ENCODE measurements at places on chromosomes 13 and 19.

DNA sequence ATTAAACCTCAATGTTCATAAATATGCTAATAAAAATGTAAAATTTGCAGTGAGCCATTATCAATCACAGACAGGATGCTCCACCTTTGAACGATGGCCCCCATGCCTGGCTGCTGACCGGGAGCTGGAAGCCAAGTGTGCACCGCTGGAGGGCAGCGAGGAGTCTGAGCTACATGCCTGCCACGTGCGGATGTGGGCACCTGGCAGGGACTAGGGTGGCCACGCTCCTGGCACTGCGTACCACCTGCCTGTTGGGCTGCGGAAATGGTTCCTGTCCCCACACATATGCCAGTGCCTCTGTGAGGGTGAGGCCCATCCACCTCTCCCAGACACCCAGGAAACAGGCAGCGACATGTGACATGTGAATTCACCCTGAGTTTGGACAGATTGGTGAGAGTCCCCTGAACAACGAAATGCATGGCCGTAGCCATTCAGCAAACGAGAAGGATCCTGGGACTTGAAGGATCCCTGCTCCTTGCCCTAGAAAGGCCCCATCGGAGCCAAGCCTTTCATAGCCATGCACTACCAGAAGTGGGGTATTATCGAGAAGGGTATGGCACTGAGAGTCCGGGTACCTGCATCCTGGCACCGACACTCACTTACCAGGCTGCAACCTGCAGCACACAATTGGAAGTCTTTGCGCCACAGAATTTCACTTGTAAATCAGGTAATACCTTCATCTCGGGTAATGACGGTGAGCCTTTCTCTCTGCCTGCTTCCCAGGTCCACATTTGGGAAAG, 35.8 kb downstream of the TSHZ3 start:
- H3K27me3 ChIP-seq: no peaks in the 10 kb centered on the region
- no peak overlapping the region for H3K27ac ChIP-seq
- DNase-seq: no peak
- no peak overlapping the region for H3K4me3 ChIP-seq
- no peaks in the 10 kb centered on the region for H3K36me3 ChIP-seq
- no peaks in the 10 kb centered on the region for H3K4me1 ChIP-seq

DNA sequence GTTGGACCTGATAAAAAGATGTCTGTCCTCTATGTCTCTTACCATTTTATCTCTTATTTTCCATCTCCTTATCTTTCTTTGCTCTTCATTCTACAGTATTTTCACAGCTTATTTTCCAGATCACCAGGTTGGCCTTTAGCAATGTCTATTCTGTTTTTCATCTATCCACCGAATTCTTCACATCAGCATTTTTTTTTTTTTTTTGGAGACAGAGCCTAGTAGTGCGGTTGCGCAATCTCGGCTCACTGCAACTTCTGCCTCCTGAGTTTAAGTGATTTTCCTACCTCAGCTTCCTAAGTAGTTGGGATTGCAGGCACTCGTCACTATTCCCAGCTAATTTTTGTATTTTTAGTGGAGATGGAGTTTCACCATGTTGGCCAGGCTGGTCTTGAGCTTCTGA, 49.0 kb downstream of the DNAJC15 start:
- H3K36me3 ChIP-seq: no peaks in the 10 kb centered on the region
- peaks cover 15% of the 10 kb centered on the region for H3K4me1 ChIP-seq
- no peak for DNase-seq
- H3K27ac ChIP-seq: no peak overlapping the region

DNA sequence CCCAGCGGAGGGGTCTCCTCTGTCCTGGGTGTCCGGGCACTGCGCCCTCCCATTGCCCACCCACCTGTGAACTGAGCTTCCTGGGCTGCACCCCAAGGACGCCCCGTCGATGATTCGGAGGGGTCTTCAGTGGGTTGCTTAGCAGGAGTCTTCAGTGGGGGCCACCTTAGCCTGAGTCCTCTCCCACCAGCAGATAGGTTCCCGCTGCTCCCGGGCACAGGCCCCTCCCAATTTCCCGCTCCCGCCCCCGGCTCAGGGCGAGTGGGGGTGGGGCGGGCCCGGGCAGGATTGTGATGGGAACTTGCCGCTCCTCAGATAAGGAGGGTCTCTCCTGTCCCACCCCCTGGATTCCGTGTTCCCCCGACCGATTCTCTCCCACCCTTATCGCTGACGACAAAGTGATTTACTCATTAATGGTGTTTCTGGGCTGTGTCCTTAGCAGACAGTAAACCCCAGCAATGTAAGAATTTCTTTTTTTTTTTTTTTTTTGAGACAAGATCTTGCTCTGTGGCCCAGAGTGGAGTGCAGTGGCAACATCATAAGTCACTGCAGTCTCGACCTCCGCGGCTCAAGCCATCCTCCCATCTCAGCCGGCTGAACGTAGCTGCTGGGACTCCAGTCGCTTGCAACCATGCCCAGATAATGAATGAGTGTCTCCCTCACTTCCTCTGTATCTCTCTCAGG, 655 bp upstream of the S1PR5 start:
- H3K4me1 ChIP-seq: peaks cover 32% of the 10 kb centered on the region
- H3K36me3 ChIP-seq: no peaks in the 10 kb centered on the region
- peak overlapping the region; percentile 66 for H3K27ac ChIP-seq
- peak overlapping the region; percentile 67 for H3K4me3 ChIP-seq
- peaks cover 29% of the 10 kb centered on the region for H3K27me3 ChIP-seq

- DNase-seq: no peak
- H3K27me3 ChIP-seq: no peaks in the 10 kb centered on the region
- H3K4me1 ChIP-seq: no peaks in the 10 kb centered on the region
These were observed 97.3 kb downstream of the CACNA1A start for GRCh38 chr19:13408889-13409518.

- H3K27me3 ChIP-seq: peaks cover 22% of the 10 kb centered on the region
- DNase-seq: no peak
- no peak overlapping the region for H3K4me3 ChIP-seq
- peaks cover 6% of the 10 kb centered on the region for H3K4me1 ChIP-seq
- no peak overlapping the region for H3K27ac ChIP-seq
- no peaks in the 10 kb centered on the region for H3K36me3 ChIP-seq
These were observed 16.0 kb downstream of the CDX2 start for GRCh38 chr13:27952876-27953675.

GRCh38 chr19:8835446-8835845, 3.3 kb downstream of the MBD3L1 start:
- no peaks in the 10 kb centered on the region for H3K36me3 ChIP-seq
- H3K4me1 ChIP-seq: peaks cover 15% of the 10 kb centered on the region
- no peak overlapping the region for H3K4me3 ChIP-seq

DNA sequence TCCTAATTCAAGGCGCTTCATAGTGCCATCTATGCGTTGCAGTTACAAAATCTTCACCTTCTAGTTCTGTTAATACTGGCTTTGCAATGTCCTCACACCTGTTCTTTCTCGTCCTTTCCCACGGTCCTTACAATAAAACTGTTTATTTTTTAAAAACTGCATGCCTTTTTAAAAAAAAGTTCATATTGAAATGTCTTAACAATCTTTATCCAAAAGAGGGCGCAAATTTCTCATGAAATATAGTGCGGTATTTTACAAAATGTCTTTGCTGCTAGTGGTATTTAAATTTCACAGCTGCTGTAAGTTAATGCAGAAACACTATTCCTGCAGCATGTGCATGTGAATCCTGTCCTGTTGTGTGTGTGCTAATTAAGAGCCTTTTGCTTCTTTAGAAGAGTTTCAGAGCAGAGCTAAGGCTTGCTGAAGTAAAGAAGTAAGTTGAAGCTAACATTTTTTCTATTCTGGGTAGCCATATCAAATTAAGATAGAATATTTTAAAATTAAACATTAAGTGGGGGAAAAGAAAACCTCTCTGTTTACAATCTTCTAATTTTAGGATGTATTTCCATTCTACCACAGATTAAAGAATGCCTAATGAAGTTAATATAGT, 15.8 kb upstream of the CLDN10 start:
- H3K4me1 ChIP-seq: no peaks in the 10 kb centered on the region
- no peak overlapping the region for H3K4me3 ChIP-seq
- H3K27me3 ChIP-seq: no peaks in the 10 kb centered on the region
- no peaks in the 10 kb centered on the region for H3K36me3 ChIP-seq
- no peak overlapping the region for H3K27ac ChIP-seq
